ENCODE measurements at places on chromosomes 3 and 15.

- no peak for DNase-seq
Measured at GRCh38 chr3:58216496-58217195, 5.9 kb upstream of the DNASE1L3 start.

DNA sequence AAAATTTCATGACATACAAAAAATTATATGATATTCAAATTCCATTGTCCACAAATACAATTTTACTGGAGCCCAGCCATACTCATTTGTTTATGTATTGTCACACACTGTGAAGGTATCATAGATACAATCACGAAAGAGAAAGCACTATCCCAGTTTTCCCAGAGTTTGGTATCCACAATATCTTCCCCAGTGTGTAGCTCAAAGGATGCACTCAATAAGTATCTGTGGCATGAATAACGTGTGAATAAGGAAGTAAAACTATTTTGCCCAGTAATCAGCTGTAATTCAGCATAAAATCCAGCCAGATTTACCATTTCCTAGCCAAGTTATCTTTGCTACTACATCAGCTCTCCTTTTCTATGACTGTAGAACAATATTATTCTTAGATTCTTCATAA is 131.3 kb upstream of the KCNMB2 start:
- no peak for DNase-seq

GRCh38 chr3:172153335-172153861 is 114.0 kb downstream of the FNDC3B start:
- no peak for DNase-seq

GRCh38 chr3:178849199-178849910 is 222.3 kb downstream of the ZMAT3 start:
- DNase-seq = no peak

GRCh38 chr3:109553591-109554371 is 216.4 kb upstream of the DPPA4 start:
- no peak for DNase-seq

- DNase-seq = no peak
Measured at GRCh38 chr15:40092256-40092978, 16.3 kb downstream of the BMF start.

- no peak for DNase-seq
Measured at GRCh38 chr3:89300981-89301380, 193.6 kb downstream of the EPHA3 start.

GRCh38 chr3:197960694-197961581 is 921 bp downstream of the LMLN start:
- DNase-seq = no peak

GRCh38 chr3:142693136-142693853 is 30.5 kb upstream of the TRPC1 start:
- no peak for DNase-seq

- no peak for DNase-seq
Measured at GRCh38 chr15:31285772-31286261, 40.8 kb upstream of the KLF13 start.

DNA sequence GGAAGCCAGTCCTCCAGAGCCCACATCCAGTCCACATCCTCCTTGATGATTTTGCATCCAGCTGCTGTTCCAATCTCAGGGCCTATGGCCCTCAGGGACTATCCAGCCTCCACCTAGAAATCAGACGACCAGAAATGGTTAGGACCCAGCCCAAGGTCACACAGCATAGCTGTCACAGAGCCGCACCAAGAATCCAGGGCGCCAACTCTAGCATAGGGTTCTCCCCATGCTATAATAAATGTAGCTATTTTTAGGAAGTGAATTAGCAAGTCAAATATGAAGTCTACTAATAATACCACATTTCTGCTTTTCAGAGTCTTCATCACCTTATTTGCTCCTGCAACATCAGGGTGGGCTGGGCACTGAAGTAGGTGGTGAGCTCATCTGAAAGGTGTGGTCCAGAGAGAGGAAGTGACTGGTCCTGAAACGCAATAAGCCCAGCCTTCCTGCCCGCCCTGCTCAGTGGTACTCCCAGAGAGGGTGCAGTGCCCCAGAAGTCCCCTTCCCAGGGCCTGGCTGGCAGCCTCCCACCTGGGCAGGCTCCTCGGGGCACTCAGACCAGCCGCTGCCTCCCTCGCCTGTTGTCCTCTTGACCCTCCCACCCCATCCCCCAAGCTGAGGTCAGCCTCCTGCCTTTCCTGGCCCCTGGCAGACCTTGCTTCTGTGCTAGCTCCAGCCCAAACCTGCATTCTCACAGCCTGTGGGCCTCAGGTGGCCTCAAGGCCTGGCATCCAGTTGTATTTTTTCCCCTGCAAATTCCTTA is 17.6 kb upstream of the CYP11A1 start:
- DNase-seq = no peak

DNA sequence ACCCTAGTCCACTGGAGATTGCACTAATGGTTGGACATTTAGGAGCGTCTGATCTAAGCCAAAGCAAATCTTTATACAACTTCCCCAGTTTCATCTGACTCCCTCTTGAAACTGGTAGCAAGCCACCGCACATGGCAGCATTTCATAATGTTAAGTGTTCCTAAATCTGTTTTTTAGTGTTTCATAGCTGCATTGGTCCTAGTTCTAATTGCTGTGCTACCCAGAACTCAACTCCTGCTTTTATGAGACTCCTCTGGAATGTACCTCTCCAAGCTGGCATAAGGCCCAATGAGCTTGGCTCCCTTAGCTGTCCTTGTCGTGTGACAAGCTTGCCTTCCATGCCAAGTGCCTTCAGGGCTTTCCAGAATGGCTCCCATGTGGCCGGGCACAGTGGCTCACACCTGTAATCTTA is 65.3 kb upstream of the FLNB start:
- no peak for DNase-seq

GRCh38 chr15:94582368-94582767 is 351.0 kb downstream of the MCTP2 start:
- DNase-seq = no peak

GRCh38 chr15:80612118-80612823 is 82.8 kb upstream of the ABHD17C start:
- no peak for DNase-seq

DNA sequence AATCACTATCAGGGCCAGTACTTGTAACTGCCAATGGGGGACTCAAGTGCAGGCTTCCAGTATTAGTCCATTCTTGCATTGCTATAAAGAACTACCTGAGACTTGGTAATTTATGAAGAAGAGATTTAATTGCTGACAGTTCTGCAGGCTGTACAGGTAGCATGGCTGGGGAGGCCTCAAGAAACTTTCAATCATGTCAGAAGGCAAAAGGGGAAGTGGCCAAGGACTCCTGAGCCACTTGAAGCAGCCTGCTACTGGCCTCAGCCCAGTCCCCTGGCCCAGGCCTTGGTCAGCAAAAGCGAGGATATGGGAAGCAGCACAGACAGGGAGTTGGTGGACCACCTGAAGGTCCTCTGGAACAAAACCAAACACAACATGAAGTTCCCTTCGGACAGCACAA is 29.2 kb upstream of the OR5K1 start:
- DNase-seq = no peak

GRCh38 chr3:179072100-179072438 is 460 bp upstream of the ZMAT3 start:
- DNase-seq = peak; percentile 13

DNA sequence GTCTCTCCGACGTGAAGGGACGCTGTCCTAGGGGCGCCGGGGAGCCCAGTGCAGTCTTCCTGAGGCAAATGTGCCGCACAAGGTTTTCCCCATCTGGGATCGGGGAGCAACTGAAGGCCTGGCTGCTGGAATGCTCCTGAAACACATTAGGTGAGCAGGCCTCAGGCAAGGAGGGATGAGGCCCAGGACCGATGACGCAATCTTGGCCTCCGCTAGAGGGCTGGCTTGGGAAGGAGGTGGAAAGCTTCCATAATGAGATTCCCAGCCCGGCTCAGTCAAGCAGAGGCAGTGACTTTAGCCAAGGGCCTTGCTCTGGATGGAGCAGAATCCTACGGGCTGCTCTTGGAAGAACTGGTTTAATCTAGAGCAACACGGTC is 50.8 kb downstream of the CPN2 start:
- no peak for DNase-seq

DNA sequence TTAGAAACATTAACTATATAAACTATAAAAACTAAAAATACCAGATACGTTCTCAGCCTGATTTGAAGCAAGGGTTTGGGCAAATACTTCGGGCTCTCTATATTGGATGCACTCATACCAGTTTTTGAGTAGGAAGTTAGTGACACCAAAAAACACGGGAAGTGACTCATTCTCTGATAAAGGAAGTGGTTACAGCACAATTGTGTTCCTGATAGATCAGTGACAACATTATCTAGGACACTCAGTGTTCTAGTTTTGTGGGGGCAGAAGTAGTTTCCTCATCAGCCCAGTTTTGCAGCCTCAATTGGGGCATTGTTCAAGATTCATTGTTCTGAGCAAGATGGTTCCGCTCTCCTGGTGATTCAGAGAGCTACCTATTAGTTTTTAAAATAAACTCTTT is 469.6 kb upstream of the DPPA4 start:
- DNase-seq = peak; percentile 4

DNA sequence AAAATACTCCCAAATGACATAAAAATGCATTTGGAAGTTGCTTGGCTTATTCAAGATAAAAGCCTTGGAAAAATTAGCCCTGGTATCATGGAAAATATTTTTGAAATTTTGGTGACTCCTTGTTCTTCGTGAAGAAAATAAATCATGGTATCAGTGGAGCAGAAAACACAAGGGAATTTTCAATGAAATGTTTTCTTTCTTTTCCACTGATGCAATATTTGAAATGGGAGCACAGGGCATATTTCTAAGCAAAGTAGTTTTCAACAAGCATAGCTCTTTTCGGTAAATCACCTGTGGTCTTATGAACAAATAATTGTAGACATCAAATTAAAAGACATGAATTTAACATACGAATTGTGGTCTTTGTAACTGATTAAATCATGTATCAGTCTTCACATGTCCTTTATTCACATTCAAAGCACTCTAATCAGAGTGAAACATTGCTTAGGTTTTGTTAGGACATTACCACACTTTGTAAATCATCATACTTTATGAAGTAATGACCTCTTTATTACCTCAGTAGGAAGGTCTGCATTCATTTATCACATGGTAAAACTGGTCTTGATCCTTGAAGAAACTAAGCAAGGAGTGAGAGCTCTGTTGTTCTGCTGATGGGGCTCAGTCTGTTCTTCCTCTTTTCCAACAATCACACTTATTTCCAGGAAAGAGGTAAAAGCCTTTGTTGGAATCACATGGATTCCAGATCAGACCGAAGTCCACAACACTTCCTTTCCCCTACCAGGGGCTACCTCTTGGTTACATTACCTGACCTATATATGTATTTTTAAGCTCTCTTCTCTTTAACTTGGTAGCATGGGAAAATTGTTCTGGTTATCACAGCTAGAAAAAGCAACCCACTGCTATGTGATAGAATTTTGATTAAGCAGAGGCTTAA is 413.5 kb upstream of the THBS1 start:
- no peak for DNase-seq
